ENCODE measurements at places on chromosomes 5 and 9.
A peak's percentile ranks its signal among the peaks of the same experiment; 100 is the strongest.

- DNase-seq = no peak
Measured at GRCh38 chr5:18010053-18010452, 375.8 kb downstream of the TAF11L14 start.

GRCh38 chr5:136202469-136203205 is 9.7 kb upstream of the SMIM32 start:
- no peak for DNase-seq

GRCh38 chr9:92181296-92181695 is 66.1 kb upstream of the SPTLC1 start:
- DNase-seq = no peak

GRCh38 chr5:42949348-42950115 is 90.6 kb downstream of the ANXA2R start:
- peak; percentile 3 for DNase-seq

DNA sequence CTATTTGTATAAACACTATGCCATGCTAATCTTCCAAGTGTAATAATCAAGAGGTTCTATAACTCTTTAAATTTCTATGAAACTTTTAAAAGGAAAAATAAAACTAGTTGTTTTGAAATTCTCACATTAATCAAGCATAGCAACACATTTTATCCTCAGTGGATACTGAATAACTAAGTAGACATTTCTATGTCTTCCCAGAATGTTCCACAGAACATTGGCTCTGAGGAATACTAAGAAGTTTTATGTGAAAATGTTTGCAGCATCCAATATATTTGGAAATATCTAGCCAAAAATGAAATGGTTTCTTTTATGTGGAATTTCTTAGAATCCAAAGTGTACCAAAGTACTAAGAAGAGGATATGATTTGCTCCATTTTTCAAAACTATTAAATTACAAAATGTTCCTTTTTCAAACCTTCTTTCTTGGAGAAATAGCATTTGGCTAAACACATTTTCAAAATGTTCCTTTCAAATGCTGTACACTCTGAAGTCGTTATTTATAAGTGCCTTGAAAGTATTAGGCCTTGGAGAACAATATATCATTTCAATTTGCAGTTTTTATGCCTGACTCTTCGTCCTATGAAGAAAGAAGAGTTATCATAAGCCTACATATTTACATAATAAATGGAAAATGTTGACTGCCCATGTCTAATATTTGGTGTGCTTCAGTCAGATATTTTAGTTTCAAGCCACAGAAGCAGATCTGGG is 175.6 kb upstream of the COX7C start:
- no peak for DNase-seq

DNA sequence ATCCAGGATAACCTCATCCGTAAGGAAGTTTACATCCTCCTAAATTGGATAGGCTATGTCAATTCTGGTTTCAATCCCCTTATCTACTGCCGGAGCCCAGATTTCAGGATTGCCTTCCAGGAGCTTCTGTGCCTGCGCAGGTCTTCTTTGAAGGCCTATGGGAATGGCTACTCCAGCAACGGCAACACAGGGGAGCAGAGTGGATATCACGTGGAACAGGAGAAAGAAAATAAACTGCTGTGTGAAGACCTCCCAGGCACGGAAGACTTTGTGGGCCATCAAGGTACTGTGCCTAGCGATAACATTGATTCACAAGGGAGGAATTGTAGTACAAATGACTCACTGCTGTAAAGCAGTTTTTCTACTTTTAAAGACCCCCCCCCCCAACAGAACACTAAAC is 1.3 kb downstream of the ADRB2 start:
- no peak for DNase-seq

GRCh38 chr9:16689351-16689938 is 181.0 kb downstream of the BNC2 start:
- DNase-seq = no peak

DNA sequence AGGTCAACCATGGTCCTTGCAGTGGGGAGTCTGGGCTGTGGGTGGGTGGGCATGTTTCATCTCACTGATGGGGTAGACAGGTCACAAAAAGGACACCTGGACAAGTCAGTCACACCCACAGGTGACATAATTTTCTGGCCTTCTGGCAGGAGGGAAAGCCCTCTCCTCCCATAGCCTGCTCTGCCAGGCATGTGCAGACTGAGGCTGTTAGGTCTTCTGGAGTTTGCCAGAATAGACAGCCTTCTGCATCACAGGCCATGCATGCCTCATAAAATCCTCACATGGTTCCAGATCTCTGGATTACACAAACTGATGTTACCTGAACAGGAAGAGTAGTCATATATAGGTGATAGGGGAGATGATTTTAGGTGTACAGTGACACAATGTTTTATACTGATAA is 49.1 kb downstream of the ARHGAP26 start:
- DNase-seq = no peak

DNA sequence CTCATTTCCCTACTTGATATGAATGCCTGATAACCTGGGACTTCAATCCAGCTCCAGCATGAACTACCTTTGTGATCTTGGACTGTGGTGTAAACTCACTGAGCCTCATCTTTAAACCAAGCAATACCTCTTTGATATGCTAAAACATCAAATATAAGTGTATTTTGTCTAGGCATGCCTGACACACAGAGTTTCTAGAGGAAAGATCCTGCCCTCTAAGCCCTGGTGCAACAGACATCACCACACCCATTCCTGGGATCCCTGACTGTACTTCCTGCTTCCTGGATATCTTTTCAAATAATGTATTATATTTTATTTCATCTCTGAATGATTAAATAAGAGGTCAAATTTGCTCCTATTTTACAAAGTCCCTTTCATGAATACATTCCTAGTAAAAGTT is 55.8 kb downstream of the ANXA2R start:
- no peak for DNase-seq

DNA sequence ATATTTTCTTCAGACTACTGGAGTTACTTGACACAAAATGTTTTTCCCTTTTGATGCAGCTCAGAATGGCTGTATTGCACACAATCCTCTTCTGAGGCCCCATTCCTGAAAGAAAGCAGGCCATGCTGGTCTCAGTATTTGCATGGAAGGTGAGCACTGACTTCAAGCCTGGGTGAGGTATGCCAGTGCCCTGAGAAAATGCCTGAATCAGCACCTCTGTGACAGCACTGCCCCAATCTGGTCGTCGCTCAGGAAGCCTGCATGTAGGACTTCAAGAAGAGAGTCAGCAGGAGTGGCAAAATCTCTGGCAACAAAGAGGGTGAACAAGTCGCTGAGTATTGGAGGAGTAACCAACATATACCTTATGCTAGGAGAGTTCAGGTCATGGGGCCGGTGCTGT is 425.2 kb upstream of the PIK3R1 start:
- no peak for DNase-seq

DNA sequence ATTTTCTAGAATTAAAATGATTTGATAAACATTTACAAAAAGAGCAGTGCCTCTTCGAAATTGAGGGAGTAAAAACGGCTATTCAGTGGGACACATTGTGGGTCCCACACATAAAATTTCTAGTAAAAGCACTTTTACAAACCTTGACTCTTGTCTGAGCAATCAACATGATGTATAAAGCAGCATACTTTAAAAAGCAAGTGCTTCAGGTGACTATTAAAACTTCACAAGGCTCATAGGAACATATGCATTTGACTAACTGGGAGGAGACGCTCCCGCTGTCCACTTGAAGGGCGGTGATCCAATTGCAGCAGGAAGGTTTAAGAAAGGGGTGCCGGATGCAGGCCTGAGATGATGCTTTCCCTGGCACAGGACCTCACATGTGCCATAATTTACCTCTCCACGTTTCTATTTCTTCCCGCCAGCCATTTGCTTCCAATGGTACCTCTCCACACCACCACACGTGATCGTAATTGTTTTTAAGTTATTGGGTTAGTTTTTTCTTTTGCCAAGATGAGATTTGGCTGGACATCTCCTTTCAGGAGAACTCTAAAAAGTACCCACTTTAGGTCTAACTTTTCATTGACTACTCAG is 1.8 kb downstream of the MCTP1 start:
- DNase-seq = no peak

DNA sequence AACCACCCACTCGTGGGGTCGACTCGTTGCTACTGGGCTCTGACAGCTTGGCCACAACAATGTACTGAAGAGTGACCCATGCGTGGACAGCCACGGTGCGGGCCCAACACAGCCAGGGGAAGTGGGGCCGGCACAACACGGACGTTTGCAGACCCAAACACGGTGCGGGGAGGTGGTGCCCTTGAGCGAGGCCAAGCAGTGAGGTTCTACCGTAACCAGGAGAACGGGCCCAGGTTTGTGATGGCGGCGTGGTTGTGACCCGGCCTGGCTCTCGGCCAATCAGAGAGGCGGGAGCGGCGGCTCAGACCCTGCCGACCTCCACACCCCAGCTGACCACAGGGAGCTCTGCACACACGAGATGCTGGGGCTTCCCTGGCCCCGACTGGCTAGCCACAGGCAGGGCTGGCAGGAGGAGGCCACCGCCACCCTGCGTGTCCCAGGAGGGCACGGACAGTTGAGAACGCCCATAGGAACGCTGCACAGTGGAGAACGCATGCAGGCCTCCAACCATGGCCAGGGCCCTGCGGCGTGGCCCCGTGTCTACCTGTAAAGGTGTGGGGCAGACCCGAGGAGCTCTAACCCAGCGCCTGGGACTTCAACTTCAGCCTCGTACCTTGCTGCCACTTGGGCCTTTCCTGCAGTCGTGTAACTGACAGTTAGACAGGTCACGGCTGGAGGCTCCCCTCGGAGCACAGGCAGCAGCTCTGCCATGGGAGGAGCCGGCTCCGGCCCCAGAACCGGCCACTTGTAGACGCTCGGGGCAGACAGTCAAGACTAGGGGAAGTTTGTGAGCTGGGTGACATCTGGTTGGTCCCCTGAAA is 13.7 kb downstream of the BRD3 start:
- no peak for DNase-seq

DNA sequence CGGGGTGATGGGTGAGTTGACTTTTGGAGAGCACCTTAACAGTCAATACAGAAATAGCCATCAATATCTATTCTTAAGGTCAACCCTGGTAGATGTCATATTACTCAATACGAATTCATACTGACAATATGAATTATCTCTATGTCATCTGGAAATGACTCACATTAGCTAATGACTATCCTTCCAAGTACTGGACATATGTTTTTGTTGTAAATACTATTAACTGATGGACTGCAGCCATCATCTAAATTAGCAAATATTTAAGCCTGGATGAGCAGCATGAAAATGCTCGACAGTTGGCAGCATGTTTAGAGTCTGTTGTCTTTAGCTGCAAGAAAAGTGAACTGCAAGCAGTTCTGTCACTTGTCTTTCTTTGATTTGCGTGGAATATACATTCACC is 19.6 kb upstream of the ISOC1 start:
- DNase-seq = no peak

- no peak for DNase-seq
Measured at GRCh38 chr9:89873801-89874200, 269.0 kb downstream of the GADD45G start.

DNA sequence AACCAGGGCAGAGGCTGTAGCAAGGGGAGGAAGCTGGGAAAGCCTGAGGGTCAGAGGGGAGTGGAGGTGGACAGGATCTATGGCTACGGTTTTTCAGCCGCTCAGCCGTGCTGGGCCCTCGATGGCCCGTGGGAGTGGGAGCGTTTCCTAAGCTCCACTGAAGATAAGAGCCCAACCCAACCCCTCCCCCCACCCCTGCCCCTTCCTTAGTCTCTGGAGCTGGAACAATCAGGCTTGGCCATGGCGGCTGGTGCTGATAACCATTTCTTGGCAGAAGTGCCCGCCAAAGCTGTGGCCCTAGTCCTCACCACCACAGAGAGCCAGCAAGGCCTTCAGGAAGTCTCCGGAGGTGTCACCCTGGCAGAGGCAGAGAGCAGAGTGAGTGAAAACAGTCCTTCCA is 20.3 kb upstream of the TNIP1 start:
- DNase-seq = no peak

DNA sequence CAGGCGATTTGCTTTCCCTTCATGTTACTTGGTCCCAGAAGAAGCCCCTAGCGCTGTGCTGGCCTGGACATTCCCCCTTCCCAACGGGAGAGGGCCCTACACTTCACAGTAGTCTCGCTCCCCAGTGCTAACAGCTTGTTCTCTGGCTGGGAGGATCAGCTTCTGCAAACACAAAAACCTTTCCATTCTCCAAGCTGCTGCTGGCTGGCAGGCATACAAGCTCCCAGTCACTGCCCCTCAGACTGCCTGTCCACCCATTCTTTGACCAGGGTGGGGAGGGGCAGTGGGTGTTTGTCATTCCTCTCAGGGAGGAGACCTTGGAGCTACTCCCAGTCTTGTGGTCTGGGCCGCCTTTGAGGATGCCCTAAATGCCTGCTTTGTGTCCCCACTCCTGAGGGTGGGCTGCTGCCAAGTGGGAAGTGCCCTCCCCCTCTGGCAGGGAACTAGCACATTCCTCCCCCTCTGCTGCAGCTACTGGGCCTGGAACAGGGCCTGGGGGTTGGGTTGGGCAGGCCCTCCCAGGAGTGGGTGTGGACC is 20.8 kb downstream of the ENHO start:
- DNase-seq = peak; percentile 97

- no peak for DNase-seq
Measured at GRCh38 chr5:122321921-122322320, 9.9 kb downstream of the SNCAIP start.

- no peak for DNase-seq
Measured at GRCh38 chr9:89256225-89256624, 54.8 kb upstream of the CKS2 start.
